Testis (tissue), 5 donors: ENCODE measurements at places on chromosomes 6 and 20. TPM values are rescaled to one million over a fixed set of nuclear protein-coding genes. Genes with fewer than 3 reads are reported as not detected.
A peak's percentile ranks its signal among the peaks of the same experiment; 100 is the strongest.

The CCDC170 gene
- polyA plus RNA-seq: 9.5 TPM

GRCh38 chr20:57581202-57582028, 20.5 kb downstream of the PCK1 start:
- DNase-seq: no peak

DNA sequence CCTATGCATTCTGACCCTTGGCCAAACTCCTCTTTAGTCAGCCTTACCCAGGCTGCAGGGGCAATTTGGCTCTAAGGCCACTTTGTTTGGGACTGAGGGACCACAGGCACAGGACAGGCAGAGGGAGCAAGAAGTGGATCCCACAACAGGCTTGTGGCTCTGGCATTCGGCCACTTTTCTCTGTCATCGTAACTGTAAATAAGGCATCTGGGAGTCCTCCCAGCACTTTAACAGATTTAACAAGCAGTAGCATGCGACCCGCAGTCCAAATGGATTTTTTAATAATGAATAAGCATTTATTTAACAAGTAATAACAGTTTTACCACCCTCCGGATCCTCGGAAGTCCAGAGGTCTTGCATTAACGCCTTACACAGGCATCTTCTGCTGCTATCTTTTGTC, 16.1 kb upstream of the CDH22 start:
- no peak for DNase-seq

GRCh38 chr6:43248791-43249190, 5.5 kb downstream of the TTBK1 start:
- no peak for DNase-seq

GRCh38 chr20:36238760-36239159, 2.5 kb downstream of the AAR2 start:
- DNase-seq: no peak

DNA sequence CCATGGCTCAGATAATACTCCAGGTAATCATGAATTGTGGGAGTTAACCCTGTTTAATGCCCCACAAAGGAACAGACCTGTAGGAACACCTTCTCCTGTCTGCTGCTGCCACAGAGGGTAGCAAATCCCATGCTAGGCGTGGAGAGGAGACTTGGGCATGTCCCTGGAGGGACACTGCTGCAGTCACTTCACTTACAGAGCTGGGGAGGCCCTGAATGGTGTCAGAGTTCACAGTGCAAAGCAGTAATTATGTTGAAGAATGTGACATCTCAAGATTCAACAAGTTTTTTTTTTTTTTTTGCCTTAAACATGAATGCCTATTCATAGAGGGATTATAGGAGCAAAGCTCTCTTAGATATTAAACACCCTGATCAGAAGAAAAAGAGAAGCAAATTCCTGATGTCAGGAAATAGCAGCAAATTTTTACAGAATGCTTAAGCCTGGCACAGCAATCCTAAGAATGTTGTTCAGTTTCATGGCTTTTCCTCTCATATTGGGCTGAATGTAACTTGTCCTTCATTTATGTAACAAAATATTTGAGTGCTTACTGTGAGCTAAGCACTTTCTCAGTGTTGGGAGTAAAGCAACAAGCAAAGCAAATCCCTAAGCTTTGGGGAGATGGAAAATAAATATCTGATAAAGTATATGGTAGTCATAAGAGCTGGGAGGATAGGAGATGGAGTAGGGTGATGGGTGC, 45.0 kb downstream of the CARMIL1 start:
- DNase-seq: no peak

- DNase-seq: no peak
Observed at GRCh38 chr6:32742374-32742773, 1.2 kb downstream of the HLA-DQA2 start.

DNA sequence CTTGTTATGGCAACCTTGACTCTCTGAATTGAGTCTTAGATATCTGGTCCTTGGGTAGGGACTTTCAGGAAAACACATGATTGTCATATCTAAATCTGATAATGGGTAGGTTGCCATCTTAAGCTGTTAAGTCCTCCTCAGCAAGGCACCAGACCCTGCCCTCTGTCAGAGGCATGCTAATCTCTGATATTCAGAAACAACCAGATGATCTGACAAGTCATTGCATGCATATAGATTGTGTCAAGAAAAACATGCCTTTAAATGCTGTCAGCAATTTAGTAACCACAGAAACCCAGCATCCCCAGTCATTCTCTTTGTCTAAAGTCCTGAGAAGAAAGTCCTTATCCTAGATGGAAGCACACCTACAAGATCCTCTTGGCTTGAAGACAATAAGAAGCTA, 149.1 kb downstream of the EDN1 start:
- DNase-seq: no peak

- DNase-seq: peak; percentile 61
Observed at GRCh38 chr6:3893487-3893886, 44.3 kb downstream of the FAM50B start.

- DNase-seq: no peak
Observed at GRCh38 chr6:14620522-14620921, 502.9 kb downstream of the CD83 start.
